ENCODE measurements at places on chromosomes 3 and 15.

GRCh38 chr3:13365390-13366379 lies 54.4 kb downstream of the NUP210 start:
- DNase-seq, result no peak

GRCh38 chr15:85365980-85366379 lies 14.4 kb upstream of the AKAP13 start:
- no peak for DNase-seq

DNA sequence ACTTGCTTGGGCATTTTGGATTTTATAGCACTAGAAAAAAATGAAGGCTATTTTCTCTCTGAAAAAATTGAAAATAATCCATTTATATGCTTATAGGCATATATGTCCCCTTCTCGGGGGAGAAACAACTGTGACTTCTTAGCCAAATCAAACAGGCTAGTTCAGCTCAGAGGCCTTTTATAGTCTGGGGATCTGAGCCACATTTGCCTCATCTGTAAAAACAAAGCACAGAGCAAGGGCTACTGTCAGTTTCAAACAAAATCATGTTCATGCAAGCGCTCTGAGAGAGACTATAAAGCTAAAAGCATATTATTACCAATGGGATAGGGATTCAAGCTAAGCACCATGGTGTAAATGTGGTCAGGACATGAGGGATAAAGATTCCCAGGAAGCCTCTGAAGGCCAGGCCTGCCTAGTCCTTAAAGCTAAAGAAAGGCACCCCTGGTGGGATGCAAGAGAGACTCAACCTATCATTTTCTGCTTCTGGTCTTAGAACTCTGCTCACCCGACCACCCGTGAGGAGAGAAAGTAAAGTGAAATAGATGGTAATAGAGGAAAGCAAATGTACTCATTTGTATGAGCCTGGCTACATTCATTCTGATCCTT lies 51.0 kb upstream of the IL12A start:
- DNase-seq, result no peak

DNA sequence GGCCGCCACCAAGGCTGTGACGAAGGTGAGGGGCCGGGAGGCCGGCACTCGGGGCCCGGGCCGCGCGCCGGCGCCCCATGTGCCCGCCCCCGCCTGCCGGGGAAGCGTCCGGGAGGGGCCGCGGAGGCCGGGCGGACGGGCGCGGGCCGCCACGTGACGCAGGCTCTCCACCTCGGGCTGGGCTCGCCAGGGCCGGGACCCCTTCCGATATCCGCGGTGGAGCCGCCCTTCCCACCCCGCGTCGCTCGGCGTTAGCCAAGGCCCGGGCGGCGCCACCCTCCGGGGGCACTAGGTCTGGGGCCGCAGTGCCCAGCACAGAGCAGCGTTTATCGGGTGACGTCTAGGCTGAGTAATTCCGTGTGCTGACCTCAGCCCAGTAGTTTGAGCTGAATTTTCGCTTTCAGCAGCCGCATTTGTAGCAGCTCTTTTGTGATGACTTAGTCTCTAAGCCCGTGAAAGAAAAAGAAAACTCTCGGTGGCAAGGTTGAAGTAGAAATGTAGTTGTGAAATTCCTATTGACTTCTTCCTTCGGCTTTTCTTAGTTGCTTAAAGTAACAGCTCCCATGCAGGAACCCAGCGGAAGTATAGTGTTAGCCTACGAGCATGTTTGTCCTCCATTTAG lies 885 bp downstream of the CDV3 start:
- no peak for DNase-seq

DNA sequence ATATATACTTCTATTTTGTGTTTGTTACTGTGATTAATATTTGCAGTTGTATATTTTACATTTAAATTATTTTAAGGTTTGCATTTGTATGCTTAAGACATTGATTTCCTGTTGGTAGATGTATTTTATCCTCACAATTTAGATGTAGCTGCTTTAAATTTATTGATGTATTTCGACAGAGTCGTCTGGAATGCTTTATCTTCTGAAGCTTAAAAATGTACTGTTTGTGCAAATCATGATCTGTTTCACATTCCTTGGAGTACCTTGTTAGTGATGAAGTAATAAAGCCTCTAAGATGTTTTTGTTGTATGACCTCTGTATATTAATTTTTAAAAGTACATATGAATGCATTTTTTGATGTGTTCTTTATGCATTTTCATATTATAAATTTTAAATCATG lies 1.9 kb downstream of the CHD2 start:
- DNase-seq, result no peak

GRCh38 chr15:29952225-29952624 lies 130.0 kb upstream of the TJP1 start:
- DNase-seq, result no peak

GRCh38 chr3:134197681-134198261 lies 52.9 kb downstream of the RYK start:
- DNase-seq, result peak; percentile 74

- no peak for DNase-seq
Measured at GRCh38 chr3:32886296-32886695, 65.1 kb upstream of the CCR4 start.

DNA sequence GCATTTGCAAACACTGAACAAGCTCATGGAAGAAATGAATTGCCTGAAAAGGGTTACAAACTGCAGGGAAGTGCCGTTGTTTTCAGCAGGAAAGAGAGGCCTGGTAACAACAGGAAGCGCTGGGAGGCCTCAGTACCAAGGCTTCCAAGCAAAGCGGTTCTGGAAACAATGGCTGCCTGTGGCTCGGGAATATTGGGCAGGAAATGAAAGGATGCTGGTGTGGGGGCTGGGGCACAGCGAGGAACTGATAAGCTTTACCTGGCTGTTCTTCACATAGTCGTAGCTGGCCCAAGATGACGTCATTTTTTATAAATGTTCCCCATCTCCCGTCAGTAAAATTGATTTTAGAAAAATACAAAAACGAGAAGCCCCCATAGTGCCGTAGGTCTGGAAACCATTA lies 55.9 kb downstream of the ARHGAP31 start:
- DNase-seq, result no peak

GRCh38 chr3:182508919-182509711 lies 284.2 kb upstream of the ATP11B start:
- DNase-seq, result no peak

DNA sequence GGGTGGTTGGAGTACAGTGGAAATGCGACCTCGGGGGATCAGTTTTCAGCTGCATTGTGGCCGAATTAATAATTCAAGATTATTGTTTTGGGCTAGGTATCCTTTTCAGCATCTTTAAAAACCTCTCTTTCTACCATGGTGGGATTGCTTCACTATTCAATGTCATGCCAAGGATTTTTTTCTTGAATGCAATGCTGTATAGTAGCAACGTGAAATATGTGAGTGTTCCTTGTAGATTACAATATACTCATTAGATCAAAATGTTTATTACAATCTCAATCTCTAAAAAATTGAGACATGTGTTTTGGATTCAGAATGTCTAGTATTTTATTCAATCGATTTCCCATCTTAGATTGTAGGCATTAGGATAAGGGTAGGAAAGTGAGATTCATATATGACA lies 586.5 kb upstream of the TBL1XR1 start:
- no peak for DNase-seq

DNA sequence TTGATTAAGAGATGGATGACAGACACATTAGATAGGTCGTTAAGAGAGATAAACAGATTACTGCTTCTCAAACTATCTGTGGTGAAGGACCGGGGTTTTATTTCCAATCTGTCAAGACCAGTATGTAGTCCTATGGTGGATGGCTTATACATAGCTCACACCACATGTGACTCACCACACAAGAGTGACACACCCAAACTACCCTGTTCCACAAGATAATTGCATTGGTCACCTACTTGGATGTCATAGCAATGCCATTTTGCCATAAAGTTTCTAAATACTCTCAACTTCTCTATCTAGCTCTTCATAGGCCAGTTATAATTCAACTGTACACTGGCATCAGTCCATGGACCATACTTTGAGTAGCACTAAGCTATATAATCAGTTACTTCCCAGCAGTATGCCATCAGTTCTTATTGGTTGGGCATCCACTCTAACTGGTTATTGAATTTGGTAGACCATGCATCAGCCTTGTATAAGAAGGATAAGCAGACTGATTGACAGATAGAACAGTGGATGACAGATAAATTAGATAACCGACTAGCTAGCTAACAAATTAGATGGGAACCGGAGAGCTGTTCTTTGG lies 11.6 kb downstream of the WWTR1 start:
- DNase-seq, result no peak

GRCh38 chr15:83747050-83747717 lies 93.3 kb downstream of the ADAMTSL3 start:
- peak; percentile 12 for DNase-seq

DNA sequence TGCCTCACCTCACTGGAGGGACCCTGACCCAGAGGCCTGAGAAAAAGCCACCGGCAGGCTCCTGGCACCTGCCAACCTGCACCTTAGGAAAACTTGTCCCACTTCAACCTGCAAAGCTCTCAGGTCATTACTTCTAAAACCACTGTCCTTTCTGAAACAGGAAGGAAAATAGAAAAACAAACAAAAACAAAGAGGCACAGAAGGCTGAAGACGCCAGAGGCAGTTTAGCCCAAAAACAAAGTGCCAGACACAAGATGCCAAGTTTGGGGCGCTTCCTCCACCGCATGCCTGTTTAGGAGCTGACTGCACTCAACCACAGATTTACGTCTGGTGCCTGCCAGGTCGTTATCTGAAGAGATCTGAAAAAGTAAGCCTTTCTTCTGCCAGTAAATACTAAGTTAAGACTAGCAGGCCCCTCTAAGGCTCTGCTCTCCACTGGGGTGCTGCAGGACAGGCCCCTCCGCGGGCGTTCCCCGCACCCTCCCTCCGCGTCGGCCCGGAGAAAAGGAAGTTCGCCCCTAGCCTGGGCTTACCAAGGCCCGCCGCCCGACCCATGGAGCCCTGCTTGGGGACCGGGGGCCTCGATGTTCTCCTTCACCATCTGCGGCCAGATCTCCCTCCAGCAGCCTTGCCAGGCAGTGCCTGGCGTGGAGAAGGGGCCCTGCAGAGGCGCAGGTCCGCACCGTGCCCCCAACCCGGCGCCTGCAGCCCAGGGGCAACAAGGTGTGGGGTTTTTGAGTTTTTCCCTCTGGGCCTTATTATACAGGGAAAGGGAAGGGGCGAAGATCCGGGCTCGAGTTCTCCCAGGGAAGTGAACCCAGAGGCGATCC lies 1.3 kb downstream of the GOLGA8A start:
- no peak for DNase-seq

DNA sequence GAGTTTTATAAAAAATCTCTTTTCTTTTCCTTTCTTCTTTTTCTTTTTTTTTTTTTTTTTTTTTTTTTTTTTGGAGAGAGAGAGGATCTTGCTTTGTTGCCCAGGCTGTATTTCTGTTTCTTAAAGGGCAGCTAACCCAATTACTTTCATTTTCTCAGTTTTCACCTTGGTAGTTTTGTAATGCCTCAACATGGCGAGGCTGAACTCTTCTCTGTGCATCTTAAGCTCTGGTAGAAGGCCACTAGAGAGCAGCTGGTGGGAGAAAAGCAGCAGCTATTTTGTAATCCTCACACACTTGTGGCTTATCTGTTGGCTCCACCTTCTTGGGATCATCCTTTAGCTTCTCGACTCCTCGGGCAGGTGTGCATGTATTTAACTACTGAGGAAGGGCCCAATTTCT lies 152.2 kb upstream of the MEIS2 start:
- no peak for DNase-seq

GRCh38 chr15:52233405-52233804 lies 42.2 kb upstream of the GNB5 start:
- DNase-seq, result peak; percentile 79

DNA sequence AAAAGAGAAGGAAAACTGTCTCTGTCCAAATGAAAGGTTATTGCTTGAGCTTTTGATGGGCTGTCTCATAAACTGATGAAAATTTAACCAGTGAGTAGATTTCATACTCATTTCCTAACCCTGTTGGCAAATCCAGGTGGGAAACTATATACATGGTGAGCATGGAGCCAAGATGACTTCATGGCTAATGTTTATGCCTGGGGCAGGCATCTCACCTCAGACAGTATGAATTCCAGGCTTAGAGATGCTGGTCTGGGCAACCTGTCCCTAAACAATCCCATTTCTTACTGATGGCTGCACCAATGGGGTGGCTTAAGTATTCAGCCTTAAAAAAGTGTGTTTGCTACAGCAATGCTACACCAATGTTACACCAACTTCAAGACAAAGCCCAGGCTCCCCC lies 58.1 kb downstream of the SLTM start:
- DNase-seq, result no peak

- DNase-seq, result no peak
Measured at GRCh38 chr15:75232826-75233503, 25.2 kb upstream of the GOLGA6C start.

GRCh38 chr3:107825556-107825955 lies 265.3 kb downstream of the CD47 start:
- DNase-seq, result no peak
